ENCODE measurements at places on chromosomes 16 and 17.

GRCh38 chr16:29745853-29746345 is at the start of gene C16orf54:
TSS of gene C16orf54 (minus strand) at chr16:29745990. CDS start at chr16:29744951, 1,039 bp downstream.
- peak; percentile 83 for DNase-seq

GRCh38 chr16:9124908-9125584 is 33.6 kb downstream of the HAPSTR1 start:
- no peak for DNase-seq

GRCh38 chr17:71495420-71495819 is 625.4 kb upstream of the SOX9 start:
- no peak for DNase-seq

DNA sequence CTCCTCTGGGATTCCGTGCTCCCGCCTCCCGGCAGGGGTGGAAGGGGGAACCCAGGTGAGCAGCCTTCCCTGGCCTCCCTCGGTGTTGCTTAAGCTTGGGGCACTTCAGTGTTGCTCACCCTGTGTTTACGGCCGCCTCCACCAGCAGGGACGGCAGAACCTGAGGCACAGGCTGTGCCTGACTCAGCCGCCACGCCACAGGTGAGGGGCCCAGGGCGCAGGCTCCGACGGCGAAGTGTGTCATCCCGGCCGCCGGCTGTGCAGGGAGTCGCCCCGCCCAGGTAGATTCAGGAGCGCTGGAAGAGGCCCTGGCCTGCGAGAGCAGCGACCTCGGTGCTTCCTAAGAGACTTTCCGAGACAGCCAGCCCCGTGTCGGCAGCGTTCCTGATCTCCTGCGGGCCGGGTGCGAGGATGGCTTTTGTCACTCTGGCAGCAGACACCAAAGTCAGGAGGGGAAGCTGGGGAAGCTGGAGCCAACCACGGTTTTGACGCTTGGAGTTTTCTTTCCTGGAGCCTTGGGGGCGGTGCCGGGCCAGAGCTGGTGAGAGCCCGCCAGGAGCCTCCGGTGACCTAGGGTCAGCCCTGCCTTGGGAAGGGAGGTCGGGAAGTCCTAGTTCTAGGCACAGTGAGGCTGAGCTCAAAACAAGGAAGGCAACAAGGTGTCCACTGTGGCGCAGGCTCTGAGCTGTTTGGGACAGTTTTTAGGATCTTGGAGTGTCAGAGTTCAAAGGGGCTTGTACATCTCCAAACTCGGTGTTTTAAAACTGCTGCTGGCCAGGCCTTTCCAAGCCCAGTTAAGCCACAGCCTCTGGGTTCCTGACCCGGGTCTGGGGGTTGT is 2.1 kb downstream of the GSE1 start:
- DNase-seq, result peak; percentile 51

GRCh38 chr16:72202014-72202413 is 30.1 kb upstream of the PMFBP1 start:
- no peak for DNase-seq

- no peak for DNase-seq
Measured at GRCh38 chr16:81688182-81688581, 90.9 kb upstream of the PLCG2 start.

DNA sequence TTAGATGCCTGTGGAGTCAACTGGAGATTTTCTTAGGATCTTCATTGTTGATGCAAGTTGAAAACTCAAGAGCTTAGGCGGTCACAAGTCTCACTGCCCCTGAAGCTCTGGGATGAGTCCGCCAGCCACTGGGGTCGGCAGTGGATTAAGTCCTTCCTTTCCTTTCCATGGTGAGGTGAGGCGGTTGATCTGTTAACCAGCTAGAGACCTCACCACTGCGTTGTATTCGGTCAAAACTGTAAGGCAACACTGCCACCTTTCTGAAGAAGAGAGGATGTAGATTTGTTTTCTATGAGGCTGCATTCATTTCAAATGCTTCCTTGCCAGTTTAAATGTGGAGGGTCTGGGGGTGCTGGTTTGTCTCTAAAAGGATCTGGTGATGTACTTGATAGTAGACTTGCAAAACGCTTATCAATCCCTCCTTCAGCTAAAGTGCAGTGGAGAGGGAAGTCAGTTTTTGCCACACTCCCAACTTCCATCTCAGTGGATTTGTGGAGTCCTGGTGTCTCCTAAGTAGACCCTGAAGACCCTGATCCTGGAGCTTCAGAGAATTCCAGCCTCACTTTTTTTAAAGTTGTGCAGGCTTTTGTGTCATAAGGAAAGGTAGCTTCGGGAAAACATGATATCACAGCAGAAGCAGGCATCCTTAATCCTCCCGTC is 1.7 kb downstream of the MYOCD start:
- DNase-seq, result no peak

DNA sequence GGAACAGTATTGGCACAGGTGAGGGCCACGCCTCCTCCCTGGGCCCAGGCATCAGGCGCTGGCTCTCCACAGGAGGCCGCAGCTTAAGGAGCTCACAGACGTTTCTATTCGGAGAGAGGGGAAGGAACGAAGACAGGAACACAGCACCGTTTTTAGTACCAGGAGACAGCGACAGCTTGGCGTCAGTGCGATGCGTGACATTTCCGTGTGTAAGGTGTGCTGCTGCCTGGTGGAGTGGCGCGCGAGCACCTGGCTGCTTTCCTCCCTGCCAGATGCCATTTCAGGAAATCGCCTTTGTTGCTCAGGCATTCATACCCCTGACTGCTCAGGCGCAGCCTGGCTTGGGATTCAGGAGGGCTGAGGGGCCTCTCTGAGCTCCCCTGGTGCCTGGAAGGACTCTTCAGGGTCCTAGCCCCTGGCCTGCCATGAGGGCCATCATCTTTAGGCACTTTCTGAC is 367.5 kb downstream of the CPPED1 start:
- no peak for DNase-seq

DNA sequence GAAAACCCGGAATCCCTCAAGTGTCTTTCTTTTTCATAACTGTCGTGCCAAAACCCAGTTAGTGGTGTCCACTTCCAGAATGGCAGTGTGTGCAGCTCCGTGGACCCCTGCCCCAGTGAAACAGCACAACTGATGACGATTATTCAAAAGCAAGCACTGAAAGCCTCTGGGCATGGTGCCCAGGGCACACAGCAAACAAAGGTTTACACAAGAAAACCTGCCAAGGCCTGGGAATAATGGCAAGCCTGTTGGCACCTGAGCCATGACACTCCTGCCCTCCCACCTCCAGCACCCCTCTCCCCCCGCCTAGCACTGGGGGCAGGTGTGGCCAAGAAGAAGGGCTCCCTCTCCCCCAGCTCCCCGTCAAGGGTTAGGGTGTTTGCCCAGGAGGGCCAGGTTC is 2.8 kb downstream of the PKMYT1 start:
- no peak for DNase-seq

- DNase-seq, result no peak
Measured at GRCh38 chr16:168424-168823, 2.6 kb downstream of the HBM start.

- no peak for DNase-seq
Measured at GRCh38 chr17:2841606-2842005, 45.4 kb downstream of the RAP1GAP2 start.

DNA sequence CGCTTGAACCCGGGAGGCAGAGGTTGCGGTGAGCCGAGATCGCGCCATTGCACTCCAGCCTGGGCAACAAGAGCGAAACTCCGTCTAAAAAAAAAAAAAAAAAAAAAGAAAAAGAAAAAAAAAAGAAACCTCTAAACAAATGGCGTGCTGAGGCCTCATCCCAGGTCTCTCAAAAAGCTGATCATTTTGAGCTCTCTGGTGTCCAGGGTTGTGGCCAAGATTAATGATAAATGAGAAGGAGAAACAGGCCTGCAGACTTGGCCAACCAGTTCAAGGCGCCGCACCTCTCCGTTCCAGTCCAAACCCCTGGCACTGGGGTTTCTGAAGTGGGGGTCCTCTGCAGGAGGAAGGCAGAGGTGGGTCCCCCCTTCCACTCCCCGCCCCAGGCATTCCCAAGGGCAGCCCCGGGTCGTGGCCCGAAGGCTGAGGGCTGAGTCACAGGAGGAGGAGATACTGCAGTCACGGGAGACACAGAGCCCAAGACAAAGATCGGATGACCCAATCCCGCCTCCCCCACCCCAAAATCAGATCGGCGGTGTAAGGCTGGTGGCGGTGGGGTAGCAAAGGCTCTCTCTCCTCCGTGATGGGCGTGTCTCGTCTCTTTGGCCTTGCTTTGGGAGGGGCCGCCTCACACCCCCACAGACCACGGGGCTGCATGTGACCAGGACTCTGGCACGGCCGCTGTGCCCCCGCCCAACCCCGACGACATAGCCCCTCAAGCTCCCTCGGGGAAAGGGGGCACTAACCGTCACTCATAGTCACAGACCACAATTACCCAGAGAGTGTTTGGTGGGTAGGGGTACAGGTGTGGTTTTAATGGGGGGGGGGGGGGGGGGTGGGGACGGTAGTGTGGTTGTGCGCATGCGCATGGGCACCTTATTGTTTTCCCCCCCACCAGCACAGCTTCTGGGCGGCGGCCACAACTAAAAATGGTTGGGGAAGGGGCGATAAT is 1.1 kb downstream of the VAT1 start:
- peak; percentile 23 for DNase-seq

- DNase-seq, result no peak
Measured at GRCh38 chr16:81627024-81627423, 152.1 kb upstream of the PLCG2 start.

GRCh38 chr17:51121620-51122472 is 1.2 kb upstream of the SPAG9 start:
- peak; percentile 61 for DNase-seq

DNA sequence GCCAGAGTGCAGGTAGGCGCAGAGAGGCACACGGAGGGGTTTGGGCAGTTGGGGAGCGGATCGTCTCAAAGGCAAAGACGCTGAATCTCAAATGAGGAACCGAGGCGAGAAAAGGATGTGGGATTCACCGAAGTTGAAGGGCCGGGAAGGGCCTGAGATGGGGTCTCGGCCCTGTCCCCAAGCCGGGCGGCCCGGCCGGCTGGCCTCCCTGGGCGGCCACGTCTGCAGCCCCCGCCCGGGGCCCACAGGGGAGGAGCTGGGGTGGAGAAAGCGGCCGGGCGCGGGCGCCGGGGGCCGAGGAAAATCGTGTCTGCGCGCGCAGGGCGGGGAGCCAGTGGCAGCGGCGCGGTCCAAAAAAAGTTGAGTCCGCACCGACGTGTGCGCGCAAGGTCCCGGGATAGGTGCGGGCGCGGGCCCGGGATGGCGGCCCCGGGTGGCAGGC is 458 bp downstream of the SLC12A4 start:
- peak; percentile 14 for DNase-seq

GRCh38 chr17:82217530-82218204 is 5.0 kb upstream of the CCDC57 start:
- DNase-seq, result no peak

DNA sequence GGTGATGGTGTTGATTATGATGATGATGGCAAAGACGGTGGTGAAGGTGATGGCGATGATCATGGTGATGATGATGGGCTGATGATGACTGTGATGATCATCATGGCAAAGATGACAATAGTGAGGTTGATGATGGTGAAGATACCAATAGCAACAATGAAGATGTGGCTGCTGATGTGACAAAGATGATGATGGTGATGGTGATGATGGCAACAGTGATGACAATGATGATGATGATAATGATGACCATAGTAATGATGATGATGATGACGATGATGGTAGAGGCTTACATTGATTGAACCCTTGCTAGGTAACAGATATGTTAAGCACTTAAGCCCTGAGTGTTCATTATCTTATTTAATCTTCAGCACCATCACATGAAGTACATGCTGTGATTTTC is 363.8 kb upstream of the HSBP1 start:
- DNase-seq, result no peak

DNA sequence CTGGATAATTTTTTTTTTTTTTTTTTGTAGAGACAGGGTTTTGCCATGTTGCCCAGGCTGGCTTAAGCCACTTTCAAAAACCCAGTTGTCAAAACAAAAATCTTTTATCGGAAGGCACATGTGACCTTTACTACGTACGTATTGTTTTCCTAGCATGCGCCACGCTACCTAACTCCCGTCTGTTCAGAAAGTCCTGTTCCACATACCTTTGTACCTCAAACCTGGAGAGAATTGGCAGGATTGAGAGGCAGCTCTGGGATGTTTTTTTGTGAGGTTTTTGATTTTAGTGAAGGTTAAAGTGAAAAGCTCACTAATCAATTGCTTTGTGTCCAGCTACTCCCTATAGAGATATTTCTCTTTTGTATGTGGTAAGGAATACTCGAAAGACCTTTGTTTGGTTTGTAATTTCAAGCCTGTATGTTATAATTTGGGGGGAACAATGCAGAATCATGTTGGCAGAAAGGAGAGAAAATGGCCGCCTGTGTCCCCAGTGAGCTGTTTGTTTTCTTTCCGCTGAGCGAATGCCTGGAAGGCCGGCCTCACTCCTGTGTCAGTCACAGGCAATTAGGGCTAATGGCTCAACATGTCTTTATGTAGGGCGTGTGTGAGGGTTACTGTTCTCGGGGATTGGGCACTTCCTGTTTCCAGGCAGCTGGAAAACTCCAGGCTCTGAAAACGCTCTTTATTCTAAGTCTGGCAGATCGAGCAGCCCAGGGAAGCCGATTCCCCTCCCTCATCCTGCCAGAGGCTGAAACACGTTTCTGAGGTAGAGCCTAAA is 60.8 kb upstream of the CLEC18A start:
- DNase-seq, result no peak

DNA sequence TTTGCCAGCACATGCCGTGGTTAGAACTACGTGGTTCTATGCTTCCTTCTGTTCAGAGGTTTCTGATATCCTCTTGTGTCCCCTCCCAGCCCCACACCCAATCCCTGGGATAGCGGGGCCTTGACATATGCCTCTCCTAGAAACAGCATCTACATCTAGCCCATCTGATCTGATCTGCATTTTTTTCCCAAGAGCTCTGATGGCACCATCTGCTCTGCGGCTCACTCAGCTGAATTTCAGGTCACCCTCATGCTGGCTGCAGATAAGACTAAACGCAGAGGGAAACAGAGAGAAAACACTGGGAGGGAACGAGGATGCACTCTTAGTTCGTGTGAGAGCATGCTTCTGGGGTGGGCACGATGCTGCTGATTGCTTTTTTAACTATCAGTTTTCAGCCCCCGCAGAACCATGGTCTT is 10.7 kb downstream of the WIPI1 start:
- no peak for DNase-seq

- DNase-seq, result no peak
Measured at GRCh38 chr17:6510321-6510977, 45.9 kb downstream of the PITPNM3 start.

- DNase-seq, result no peak
Measured at GRCh38 chr16:8645831-8646230, 24.3 kb downstream of the METTL22 start.

DNA sequence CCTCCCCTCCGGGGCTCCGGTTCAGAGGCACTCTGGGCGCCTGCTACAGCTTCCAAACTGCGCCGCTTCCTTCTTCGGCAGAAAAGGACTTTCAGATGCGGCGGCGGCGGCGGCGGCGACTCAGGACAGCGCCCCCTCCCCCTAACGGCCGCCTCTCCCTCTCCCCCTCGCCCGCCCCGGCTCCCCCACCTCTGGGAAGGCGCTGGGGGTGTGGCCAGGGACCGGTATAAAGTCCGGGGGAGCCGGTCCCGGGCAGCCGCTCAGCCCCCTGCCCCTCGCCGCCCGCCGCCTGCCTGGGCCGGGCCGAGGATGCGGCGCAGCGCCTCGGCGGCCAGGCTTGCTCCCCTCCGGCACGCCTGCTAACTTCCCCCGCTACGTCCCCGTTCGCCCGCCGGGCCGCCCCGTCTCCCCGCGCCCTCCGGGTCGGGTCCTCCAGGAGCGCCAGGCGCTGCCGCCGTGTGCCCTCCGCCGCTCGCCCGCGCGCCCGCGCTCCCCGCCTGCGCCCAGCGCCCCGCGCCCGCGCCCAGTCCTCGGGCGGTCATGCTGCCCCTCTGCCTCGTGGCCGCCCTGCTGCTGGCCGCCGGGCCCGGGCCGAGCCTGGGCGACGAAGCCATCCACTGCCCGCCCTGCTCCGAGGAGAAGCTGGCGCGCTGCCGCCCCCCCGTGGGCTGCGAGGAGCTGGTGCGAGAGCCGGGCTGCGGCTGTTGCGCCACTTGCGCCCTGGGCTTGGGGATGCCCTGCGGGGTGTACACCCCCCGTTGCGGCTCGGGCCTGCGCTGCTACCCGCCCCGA is at the start of gene IGFBP4:
Gene IGFBP4, plus strand, starts transcription at position 255 of the 792 bp plus-strand sequence. Its CDS starts 286 bp downstream, at position 541.
- DNase-seq, result no peak

Data from activated CD8-positive, alpha-beta memory T cell treated with anti-CD3 and anti-CD28 coated beads for 1 hour (primary cell).